NCI-H1048 (cell line): ENCODE measurements at places on chromosomes 16 and 17.

DNA sequence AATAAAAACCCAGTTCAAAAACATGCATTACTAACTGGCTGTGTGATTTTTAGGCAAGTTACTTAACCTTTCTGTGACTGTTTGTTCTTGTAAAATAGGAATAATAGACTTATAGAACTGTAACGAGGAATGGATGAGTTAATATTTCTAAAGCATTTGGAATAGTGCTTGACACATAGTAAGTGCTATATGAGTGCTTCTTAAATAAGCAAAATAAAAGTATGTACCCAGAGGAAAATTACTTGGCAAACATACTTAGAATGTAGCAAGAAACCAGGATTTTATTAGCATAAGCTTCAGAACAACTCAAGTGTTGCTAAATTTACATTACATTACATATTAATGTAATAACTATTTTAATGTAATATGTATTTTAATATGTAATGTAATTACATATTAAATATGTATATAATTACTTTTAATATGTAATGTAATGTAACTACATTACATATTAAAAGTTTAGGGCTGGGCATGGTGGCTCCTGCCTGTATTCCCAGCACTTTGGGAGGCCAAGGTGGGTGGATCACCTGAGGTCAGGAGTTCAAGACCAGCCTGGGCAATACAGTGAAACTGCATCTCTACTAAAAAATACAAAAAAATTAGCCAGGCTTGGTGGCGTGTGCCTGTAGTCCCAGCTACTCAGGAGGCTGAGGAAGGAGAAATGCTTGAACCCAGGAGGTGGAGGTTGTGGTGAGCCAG, 14.2 kb downstream of the NFAT5 start:
- no peak for DNase-seq

GRCh38 chr17:38879878-38880665, 10.2 kb downstream of the LASP1 start:
- DNase-seq = no peak

GRCh38 chr17:77107506-77108433, 33.0 kb upstream of the SEC14L1 start:
- no peak for DNase-seq

DNA sequence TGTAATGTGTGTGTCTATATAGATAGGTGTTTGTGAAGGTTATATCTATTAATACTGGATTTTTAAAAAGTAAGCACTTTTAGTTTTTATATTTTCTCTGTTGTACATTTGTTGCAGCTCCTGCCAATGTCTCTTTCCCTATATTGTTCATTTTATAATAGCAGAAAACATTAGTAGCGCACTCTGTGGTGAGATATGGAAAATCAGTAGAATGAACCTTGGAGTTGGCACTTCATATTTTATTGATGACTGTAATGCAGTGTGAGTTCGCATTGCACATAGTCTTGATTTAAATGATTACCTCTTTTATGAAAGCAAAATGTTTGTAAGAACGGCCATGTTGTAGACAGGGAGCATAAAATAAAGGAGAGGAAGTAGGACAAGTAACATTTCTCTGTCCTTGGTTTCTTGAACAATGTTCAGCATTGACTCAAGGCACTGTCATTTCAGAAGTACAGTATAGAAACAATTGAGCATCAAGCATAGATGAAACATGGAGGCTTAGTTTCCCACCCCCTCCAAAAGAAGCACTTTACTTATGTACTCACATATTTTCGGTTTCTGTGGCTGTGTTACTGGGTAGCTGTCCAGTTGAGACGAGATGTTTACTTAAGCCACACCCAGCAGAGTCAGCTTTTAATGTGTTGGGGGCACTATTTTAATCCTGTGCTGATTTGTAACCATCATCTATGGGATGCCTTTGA, 74.0 kb downstream of the TANC2 start:
- no peak for DNase-seq

GRCh38 chr16:3127745-3128144, 7.1 kb upstream of the ZNF213 start:
- no peak for DNase-seq

DNA sequence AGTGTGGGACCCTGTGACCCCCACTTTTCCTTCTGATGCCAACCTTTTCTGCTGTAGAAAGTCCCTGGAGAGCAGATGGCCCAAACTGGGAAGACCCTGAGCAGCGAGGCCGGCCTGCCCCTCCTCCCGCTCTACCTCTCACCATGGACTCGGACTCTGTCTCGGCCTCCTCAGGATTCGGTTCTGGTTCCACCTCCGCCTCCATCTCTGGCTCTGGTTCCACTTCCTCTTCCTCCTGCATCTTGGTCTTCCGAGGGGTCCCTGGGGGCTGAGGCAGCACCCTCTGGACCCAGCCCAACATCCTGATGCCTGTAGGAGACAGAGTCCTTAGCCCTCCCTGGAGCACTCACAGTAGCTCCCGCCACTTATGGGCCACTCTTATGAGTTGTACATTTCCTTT, 3.9 kb downstream of the CNGB1 start:
- DNase-seq = no peak

- DNase-seq = no peak
Observed at GRCh38 chr16:20383106-20384029, 21.2 kb downstream of the PDILT start.

GRCh38 chr17:10130263-10130662, 68.1 kb downstream of the GAS7 start:
- DNase-seq = no peak
